Colonic mucosa (tissue), 4 donors: ENCODE measurements at places on chromosomes 3 and 15. TPM values are rescaled to one million over a fixed set of nuclear protein-coding genes. Genes with fewer than 3 reads are reported as not detected.
A peak's percentile ranks its signal among the peaks of the same experiment; 100 is the strongest.

- no peak for DNase-seq
Observed at GRCh38 chr3:154102225-154102624, 19.0 kb upstream of the ARHGEF26 start.

Gene CD96
- total RNA-seq, result 1.7 TPM

Gene ERC2
- total RNA-seq, result 0.30 TPM

- DNase-seq, result no peak
Observed at GRCh38 chr3:33652736-33653135, 65.3 kb downstream of the CLASP2 start.

DNA sequence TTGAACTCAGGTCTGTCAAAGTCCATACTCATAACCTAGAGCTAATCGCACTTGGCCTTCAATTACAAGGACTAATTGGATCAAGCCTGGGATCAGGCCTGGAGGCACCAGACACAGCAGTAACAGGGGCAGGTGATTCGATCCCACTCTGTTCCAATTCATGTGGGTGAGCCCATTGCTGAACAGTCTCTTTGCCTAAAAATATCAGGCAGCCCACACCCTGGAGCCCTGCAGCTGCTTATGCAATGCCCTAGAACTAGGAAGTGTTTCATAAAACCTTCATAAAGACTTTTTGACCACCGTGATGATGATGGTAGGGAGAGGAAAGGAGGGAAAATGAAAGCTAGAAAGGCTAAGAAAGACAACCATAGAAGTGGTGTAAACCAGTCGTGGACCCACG, 47.8 kb upstream of the NEO1 start:
- DNase-seq, result no peak

DNA sequence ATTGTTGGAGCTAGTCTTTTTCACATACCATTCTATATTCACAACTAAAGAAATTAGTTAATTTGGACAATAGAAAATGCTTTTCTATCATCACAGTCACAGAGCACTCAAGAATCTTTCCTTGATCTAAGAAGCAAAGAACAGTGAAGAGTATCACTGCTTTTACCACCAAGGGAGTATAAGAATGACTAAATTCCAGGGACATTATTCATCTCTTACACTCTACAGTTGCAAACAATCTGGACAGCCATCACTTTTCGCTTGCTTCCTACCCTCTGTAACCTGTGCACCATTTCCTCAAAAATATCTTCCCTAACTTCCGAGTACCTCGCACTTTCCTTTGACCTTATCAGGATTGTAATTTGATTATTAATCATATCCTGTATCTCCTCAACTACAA, 359.5 kb upstream of the TMCO5A start:
- no peak for DNase-seq

Gene SCG5
- total RNA-seq, result 4.1 TPM

GRCh38 chr3:157531771-157532170, 28.6 kb upstream of the VEPH1 start:
- no peak for DNase-seq

DNA sequence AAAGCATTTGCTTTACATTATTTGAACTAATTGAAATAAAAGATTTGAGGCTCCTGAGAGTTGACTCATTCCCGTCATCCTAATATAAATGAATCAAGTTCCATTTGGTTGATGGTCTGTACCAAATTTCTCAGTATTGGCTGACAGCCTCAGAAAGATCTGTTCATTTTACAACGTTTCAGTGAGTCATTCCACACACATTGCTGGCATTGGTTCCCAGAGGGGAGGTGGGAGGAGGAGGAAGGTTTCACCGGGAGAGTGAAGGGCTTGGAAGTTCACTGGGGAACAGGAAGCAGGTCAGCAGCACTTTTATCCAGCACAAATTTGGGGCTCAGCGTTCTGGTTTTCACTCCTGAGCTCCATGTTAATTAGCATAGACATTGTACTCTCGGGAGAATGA, 176.7 kb upstream of the CADPS start:
- DNase-seq, result peak; percentile 58

- no peak for DNase-seq
Observed at GRCh38 chr15:77052556-77052955, 18.4 kb downstream of the TSPAN3 start.

Gene KBTBD12
- total RNA-seq, result 3.2 TPM

Gene A4GNT
- total RNA-seq, result not detected

DNA sequence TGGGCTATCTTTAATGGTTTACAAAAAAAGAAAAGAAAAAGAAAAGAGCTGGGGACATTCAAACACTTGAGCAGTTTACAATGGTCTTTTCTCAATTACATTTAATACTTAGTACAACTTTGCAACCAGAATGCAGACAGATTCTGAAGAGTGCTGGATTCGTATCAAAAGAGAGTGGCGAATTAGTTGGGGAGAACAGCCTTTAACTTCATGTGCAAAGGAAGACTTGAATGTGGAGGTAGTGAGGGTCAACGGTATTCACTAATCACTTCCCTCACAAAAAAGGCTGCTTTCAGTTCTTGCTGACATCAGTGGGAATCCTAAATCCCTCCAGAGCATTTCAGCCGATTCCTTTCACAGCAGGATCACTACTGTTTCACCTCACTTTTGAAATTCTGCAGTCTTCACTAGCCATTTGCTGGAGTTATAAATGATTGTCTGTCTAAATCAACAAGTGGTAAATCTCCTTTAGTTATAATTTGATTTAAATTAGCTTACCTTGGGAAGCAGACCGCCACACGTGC, 323.0 kb upstream of the SEMA6D start:
- no peak for DNase-seq

Gene CPNE9
- not detected for total RNA-seq

Gene CHRNA3
- 2.0 TPM for total RNA-seq

Gene PDCD10
- 87.0 TPM for total RNA-seq

GRCh38 chr3:8516047-8516661, 14.5 kb downstream of the LMCD1 start:
- no peak for DNase-seq

Gene CHRFAM7A
- total RNA-seq, result 0.59 TPM

GRCh38 chr3:21979706-21980105, 228.7 kb upstream of the ZNF385D start:
- DNase-seq, result no peak

- DNase-seq, result peak; percentile 84
Observed at GRCh38 chr3:48428572-48429316, 1.1 kb downstream of the PLXNB1 start.
